ENCODE measurements at places on chromosomes 7 and 10.

- no peak for DNase-seq
Observed at GRCh38 chr7:115476671-115477181, 553.8 kb downstream of the TFEC start.

GRCh38 chr7:80671744-80672143 is 33.3 kb downstream of the CD36 start:
- no peak for DNase-seq

DNA sequence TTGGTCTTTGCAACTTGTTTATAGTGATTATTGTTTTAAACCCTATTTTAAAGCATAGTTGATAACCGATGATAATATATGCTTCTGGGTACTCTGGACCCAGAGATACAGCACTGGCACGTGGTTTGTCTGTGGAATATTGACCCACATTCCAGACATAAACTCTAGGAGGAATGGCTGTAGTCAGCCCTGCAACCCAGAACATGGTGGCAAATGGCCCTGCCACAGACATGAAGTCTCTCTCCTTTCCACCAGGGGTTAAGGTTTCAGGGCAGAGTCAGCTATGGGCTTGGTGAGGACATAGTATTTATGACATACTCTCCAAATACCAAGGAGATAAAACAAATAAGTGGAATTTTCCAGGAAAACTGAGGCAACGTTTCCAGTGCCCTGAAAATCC is 83.6 kb downstream of the NAMPT start:
- no peak for DNase-seq

DNA sequence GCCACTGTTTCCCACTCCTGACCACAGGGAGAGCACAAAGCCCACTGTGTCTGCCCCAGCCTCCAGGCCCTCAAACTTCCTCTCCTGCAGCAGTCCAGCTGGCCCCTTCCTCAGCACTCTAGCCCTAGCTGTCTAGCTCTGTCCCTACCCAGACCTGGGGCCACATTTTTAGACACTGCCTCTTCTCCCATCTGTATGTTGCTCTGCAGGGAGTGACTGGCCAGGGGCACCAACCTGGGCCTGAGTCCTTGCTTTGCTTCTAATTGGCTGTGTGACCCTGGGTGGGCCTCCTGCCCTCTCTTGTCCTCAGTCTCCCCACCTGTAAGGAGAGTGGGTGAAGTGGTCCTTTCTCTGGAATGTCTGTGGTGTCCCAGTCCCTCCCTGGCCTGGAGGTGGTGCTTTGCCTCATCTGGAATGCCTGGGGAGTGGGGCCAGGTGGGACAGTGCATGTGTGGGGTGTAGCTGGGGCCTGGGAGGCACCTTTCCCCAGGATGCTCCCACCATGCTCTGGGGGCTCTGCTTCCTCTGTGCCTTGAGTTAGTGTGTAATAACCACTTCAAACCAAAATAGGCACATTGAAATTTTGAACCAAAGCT is 25.1 kb downstream of the AQP1 start:
- DNase-seq, result no peak

- DNase-seq, result no peak
Observed at GRCh38 chr10:14142606-14143250, 188.0 kb downstream of the FRMD4A start.

GRCh38 chr10:93126483-93127052 is 52.9 kb downstream of the CYP26A1 start:
- DNase-seq, result peak; percentile 21

- peak; percentile 55 for DNase-seq
Observed at GRCh38 chr10:86344714-86345161, 21.9 kb downstream of the GRID1 start.

DNA sequence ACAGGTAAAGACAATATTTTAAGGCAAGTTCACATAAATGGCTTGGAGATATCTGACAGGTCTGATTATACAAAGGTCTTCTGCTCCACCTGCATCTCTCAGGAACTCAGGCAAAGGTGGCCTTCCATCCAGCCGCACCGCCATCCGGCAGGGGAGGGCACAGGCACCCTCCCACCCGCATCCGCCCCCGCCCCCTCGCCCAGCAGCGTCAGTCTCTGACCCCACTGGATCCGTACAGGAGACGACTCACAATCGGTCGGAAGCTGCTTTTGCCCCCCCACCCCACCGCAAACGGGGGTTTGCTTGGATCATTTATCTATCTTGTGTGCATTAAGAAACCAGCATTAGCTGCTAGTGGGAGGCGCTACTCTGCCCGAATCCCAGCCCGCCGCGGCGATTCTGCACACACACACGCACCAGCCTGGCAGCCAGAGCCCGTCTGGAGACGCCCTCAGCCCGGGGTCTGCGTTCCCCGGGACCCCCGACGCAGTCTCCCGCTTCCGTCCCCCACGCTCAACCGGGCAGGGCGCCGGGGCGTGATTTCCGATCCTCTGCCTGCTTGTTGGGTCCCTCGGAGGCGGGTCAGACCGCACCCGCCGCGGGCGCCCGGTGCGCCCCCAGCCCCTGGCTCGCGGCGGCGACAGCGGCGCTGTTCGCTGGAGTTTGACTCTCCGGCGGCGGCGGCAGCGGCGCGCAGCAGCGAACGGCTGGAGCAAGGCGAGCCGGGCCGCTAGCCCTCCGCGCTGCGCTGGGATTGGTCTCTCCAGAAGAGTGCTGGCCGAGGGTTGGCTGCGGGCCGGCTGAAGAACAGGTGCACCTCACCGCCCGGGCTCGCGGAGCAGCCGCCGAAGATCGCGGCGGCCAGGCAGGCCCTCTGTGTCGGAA is 820 bp upstream of the NRG3 start:
- DNase-seq, result no peak

- no peak for DNase-seq
Observed at GRCh38 chr7:94874036-94874785, 33.2 kb upstream of the PPP1R9A start.

- no peak for DNase-seq
Observed at GRCh38 chr7:12635830-12636229, 51.6 kb upstream of the ARL4A start.

- DNase-seq, result no peak
Observed at GRCh38 chr7:80493121-80493849, 18.6 kb downstream of the GNAT3 start.

GRCh38 chr10:25831080-25831479 is 102.9 kb upstream of the MYO3A start:
- no peak for DNase-seq

- no peak for DNase-seq
Observed at GRCh38 chr7:106982415-106982814, 62.1 kb upstream of the PRKAR2B start.

DNA sequence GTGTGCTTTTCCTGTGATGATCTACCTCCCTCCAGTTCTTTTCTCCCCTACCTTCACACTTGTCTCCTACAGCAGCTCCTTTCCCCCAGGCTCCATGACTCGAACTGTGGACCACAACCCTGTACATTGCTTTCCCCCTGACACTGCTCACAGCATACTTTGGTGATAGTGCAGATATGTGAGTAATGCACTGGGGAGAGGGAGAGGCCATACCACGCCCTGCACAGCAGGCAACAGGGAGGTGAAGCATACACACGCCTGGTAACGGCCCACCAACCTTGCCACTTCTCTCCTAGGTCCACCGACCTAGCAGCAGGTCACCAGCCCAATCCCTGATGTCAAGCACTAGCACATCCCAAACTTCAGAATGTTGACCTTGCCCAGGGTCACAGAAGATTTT is 238.2 kb downstream of the GRID1 start:
- DNase-seq, result no peak

- DNase-seq, result no peak
Observed at GRCh38 chr7:46885167-46885566, 696.7 kb downstream of the TNS3 start.

DNA sequence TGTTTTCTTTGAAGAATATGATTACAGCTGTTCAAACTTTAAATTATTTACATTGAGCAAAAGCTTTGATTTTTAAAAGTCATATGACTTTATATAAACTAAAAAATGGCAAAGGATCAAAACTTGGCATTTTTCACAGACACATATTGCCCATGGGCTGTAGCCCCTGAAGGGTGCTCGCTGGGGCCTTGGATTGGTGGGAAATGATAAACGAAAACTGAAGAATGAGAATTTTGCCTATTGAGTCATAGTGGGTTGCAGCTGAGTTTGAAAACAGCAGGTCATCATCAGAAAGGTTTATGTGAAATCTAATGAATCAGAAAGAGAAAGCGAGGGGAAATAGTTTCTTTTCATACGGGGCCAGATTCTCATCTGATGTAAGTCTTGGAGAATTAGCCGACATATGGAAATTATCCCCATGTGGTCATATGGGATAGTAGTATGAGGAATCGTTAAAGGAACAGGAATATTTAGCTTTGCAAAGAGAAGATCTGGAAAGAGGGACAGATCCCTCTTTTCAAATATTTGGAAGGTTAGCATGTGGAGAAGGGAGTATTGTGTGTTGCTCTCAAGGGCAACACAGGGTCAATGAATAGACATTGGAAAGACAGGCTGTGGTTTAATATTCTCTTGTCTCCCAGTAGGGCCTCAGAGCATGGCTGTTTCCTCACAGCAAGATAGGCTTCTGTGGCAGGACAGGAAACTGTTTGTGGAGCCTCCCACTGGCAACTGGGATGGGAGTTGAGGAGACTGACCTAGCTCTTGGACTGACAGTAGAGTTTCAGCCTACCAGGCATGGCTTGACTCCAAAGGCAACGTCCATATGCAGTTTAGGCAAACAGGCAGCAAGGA is 119.0 kb downstream of the FZD1 start:
- no peak for DNase-seq

DNA sequence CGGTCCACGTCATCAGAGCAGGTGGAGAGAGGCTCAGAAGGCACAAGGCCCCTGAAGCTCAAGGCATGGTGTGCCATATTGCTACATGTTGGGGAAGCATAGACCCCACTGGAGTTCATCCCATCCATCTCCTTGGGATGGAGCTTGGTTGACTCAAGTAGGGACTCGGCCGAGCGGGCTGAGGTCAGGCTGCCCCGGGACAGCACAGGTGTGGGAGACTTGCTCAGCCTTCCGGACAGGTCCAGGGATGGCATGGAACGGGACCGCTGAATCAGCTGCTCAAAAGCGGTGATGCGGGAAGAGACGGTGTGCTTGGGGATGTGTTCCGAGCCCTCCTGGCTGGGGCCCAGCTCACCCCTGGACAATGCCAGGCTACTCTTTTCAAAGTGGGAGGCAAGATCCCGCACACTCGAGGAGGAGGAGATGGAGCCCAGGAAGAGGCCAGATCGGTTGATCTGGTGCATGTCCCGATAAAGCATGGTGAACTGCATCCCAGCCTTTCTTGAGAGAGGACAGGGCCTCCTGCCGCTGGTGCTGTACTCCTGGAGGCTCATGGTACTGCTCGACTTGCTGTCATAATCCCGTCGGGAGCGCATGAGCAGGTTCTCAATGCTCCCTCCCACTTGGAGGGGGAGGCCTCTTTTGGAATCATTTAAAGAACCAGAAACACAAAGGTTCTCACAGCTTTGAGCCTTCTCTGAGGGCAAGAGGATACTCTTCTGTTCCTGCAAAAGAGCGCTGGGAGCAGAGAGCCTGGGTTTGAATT is 65.6 kb upstream of the PDLIM1 start:
- DNase-seq, result no peak

DNA sequence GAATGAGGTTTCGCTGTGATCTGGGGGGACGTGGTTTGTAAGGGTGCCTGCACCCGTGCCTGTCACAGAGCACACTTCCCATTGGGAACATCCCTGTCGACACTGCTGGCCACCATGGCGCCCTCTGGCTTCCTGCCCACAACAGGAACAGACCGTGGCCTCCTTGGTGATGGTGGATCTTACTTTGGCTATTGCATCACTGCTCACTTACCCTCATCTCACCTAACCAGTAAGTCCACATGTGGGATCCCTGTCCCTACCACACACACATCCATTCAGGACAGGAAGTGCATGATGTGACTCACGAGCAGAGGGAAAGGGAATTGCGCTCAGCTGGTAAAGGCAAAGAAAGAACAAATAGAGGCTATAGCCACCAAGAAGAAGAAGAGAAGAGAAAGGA is 26.2 kb upstream of the SEC61G start:
- no peak for DNase-seq

- DNase-seq, result no peak
Observed at GRCh38 chr7:7100432-7100849, 81.9 kb upstream of the C1GALT1 start.

DNA sequence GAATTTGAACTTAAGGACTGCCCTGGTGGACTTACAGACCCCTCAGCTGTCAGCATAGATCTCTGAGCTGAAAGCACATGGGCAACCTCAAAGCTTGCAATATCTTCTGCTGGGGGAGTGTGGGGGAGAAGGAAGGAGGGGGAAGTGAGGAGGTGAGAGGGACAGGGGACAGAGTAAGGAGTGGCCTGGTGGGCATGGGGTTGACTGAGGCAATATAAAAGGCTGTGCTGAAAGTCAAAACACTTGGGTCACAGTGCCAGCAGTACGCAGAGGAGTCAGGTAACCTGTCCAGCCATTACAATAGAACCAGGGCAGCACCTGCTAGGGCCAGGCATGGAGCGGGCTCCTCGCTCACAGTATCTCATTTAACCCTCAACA is 43.2 kb downstream of the PPP1R3C start:
- no peak for DNase-seq

All from H54 (cell line).